Activated CD8-positive, alpha-beta T cell treated with anti-CD3 and anti-CD28 coated beads, Interleukin-2, amount 10 ng/mL, durations not matched to agents 7 days and 5 days (primary cell): ENCODE measurements at places on chromosomes 2 and 18.

- H3K4me1 ChIP-seq = no peaks in the 10 kb centered on the region
- DNase-seq = no peak
Observed at GRCh38 chr18:45254709-45255082, 360.6 kb upstream of the SLC14A2 start.

DNA sequence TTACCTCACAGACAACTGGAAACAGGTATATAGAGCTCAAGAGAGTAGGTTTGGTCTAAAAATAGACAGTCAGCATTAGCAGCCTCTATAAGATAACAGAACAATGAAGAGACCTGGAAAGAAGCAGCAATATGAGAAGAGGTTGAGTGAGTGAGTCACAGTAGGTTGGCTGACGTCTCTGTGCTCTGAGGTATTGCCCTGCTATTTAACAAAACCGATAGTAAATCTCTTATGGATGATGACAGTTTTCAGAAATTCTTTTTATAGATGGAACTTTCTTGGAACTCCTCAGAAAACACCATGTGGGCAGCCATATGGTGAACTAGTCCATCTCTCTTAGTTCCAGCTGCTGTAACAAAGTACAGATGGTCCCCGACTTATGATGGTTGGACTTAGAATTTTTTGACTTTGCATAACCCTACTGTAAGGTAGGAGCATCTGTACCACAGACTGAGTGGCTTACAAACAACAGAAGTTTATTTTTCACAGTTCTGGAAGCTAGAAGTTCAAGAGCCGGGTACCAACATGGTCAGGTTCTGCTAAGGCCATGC lies 123.5 kb downstream of the MBD2 start:
- peaks cover 16% of the 10 kb centered on the region for H3K27me3 ChIP-seq
- peaks cover 5% of the 10 kb centered on the region for H3K4me1 ChIP-seq
- no peaks in the 10 kb centered on the region for H3K36me3 ChIP-seq
- no peak overlapping the region for H3K4me3 ChIP-seq

DNA sequence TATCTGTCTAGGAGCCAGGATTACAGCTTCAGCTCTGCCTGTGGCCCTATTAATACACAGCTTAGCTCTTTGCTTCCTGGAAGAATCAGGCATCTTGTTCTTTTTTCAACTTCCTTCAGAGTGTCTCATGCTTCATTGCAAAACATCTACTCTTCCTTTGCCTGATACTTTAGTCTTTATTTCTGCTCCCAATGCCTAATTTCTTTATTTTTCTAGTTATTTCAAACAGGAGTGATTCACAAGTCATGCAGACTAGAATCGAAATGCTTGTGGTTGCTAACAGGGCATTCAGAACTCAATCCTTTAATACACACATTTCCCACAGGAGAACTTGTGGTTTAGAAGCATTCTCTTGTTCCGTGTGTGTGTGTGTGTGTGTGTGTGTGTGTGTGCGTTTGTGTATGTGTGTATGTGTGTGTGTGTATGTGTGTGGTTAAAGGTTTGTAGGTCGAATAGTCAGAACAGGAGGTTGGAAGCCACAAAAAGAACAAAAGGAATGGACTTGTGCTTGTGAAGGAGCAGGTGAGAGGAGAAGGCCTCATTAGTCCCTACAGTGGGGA lies 28.3 kb upstream of the INSIG2 start:
- DNase-seq = no peak
- H3K27me3 ChIP-seq = peaks cover 27% of the 10 kb centered on the region
- H3K27ac ChIP-seq = no peak overlapping the region
- no peaks in the 10 kb centered on the region for H3K36me3 ChIP-seq

GRCh38 chr2:231133365-231134099 lies 8.7 kb upstream of the HTR2B start:
- DNase-seq = no peak
- H3K27me3 ChIP-seq = no peaks in the 10 kb centered on the region
- no peaks in the 10 kb centered on the region for H3K4me1 ChIP-seq
- no peak overlapping the region for H3K27ac ChIP-seq
- H3K4me3 ChIP-seq = no peak overlapping the region

GRCh38 chr2:123532994-123533393 lies 492.1 kb upstream of the CNTNAP5 start:
- no peaks in the 10 kb centered on the region for H3K36me3 ChIP-seq
- no peaks in the 10 kb centered on the region for H3K27me3 ChIP-seq
- H3K4me3 ChIP-seq = no peak overlapping the region
- H3K4me1 ChIP-seq = no peaks in the 10 kb centered on the region

GRCh38 chr2:231720987-231721966 lies 13.0 kb downstream of the PTMA start:
- no peak overlapping the region for H3K4me3 ChIP-seq
- H3K27me3 ChIP-seq = peaks cover 1% of the 10 kb centered on the region
- H3K36me3 ChIP-seq = no peaks in the 10 kb centered on the region

DNA sequence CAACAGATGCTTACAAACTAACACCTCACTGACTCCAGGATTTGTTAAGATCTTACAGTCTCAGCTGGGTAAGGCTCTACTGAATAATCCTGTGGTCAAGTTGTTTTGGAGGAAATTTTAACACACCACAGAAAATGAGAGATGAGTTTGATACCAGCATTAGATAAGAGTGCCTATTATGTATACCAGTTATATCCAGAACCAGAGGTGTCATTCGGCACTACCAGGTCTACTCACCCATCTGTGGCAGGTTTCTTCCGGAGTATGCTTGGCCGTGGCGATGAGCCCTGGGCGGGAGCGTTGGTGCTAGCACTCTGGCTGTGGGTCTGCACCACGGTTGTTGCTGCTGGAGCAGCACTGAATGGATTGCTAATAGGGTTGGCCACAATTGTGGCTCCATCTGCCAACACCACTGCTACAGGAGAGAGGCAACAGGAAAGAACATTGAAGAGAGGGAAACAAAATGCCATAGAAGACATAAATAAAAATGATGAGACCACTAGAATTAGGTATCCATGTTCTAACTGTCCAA lies 41.2 kb downstream of the SAP130 start:
- H3K36me3 ChIP-seq = peaks cover 62% of the 10 kb centered on the region
- no peaks in the 10 kb centered on the region for H3K27me3 ChIP-seq
- H3K27ac ChIP-seq = no peak overlapping the region
- H3K4me1 ChIP-seq = peaks cover 5% of the 10 kb centered on the region
- DNase-seq = no peak

- H3K4me1 ChIP-seq = peaks cover 47% of the 10 kb centered on the region
- peak overlapping the region; percentile 37 for H3K27ac ChIP-seq
- H3K27me3 ChIP-seq = no peaks in the 10 kb centered on the region
- H3K4me3 ChIP-seq = no peak overlapping the region
Observed at GRCh38 chr2:215966951-215967350, 46.4 kb downstream of the MREG start.

- peaks cover 6% of the 10 kb centered on the region for H3K4me1 ChIP-seq
- no peaks in the 10 kb centered on the region for H3K36me3 ChIP-seq
- H3K4me3 ChIP-seq = no peak overlapping the region
- H3K27me3 ChIP-seq = no peaks in the 10 kb centered on the region
Observed at GRCh38 chr2:152600697-152601096, 116.6 kb downstream of the PRPF40A start.

- H3K27ac ChIP-seq = peak within 1 kb of the TSS; percentile 92
- peaks cover 40% of the 10 kb centered on the region for H3K4me1 ChIP-seq
- no peaks in the 10 kb centered on the region for H3K27me3 ChIP-seq
- DNase-seq = peak; percentile 68
Observed at GRCh38 chr2:234496835-234497593, at the start of gene ARL4C. Gene ARL4C, minus strand, starts transcription at chr2:234497081. Its CDS starts 495 bp downstream, at chr2:234496586.

DNA sequence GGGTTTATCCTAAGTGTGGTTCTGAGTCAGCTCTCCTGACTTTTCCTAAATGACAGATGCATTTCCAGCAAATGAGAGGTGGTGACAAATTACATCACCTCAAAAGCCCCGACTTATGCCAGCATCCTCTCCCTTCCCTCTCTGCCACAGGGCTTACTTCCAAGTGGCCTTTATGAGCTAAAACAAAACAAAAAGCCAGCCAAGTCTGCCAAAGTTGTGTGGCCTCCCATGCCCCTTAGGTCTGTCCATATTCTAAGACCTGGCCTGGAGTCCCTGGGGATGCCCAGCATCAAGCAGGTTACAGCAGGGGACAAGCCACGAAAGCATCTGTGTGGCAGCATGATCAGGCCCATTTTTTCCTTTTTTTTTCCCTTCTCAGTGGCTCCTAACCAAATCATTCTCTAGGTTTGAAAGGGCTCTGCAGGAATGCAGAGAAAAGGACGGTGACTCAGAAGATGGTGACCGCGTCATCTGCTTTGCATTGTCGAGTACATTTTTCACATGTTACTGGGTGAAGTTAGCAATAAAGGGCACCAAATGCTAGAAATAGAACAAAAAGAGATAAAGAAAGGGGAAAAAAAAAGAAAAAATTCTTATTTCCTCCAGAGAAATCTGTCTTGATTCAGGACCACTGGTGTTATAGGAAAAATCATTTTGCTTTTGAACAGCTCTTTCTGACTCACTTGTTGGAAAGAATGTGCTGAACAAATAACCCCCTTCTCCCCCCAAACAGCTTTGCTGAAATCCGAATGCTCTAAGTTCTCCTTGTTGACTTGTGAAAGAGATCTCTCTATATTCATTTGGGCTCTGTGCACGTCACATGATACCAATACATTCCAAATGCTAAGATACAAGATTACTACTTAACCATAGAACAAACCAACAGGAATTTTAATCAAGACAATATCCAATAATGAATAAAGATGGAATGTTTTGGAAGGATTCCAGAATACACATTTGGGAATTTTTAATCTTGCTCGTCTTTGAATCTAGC lies 178.7 kb downstream of the EN1 start:
- no peak for DNase-seq
- H3K4me3 ChIP-seq = no peak overlapping the region
- H3K27me3 ChIP-seq = no peaks in the 10 kb centered on the region
- no peaks in the 10 kb centered on the region for H3K4me1 ChIP-seq
- no peaks in the 10 kb centered on the region for H3K36me3 ChIP-seq

GRCh38 chr2:133849341-133849740 lies 281.1 kb upstream of the NCKAP5 start:
- H3K36me3 ChIP-seq = no peaks in the 10 kb centered on the region
- H3K4me3 ChIP-seq = no peak overlapping the region
- no peak overlapping the region for H3K27ac ChIP-seq
- no peak for DNase-seq
- H3K27me3 ChIP-seq = peaks cover 8% of the 10 kb centered on the region

DNA sequence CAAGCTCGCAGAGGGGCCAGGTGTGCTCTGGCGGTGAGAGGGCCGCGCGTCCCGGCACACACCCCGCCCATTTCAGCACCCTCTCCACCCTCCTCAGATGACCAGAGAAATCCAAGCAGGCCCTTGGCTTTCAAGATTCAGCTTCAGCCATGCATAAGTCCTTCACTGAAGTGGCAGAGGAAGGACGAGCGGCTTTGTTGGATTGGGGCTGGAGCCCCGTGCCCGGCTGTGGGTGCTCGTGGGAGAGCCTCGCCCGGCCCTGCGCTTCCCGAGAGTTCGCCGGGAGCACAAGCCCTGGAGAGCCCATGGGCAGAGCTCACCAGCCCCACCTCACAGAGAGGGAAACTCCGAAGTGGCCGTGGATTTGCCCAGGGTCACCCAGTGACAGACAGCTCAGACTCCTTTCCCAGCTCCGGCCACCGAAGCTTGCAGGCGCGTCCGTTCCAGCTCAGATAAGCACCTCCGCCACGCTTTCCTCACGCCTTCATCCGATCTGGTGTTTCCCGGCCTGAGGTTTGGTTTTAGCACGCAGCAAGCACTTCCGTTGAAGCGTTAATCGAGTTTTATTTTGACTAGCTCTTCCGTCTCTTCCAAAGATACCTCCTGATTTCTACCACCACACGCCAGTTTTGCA lies 45.6 kb upstream of the MTCL1 start:
- no peaks in the 10 kb centered on the region for H3K4me1 ChIP-seq
- H3K36me3 ChIP-seq = no peaks in the 10 kb centered on the region
- no peak overlapping the region for H3K4me3 ChIP-seq
- H3K27me3 ChIP-seq = peaks cover 4% of the 10 kb centered on the region
- H3K27ac ChIP-seq = no peak overlapping the region
- no peak for DNase-seq

- no peak overlapping the region for H3K27ac ChIP-seq
- peaks cover 14% of the 10 kb centered on the region for H3K4me1 ChIP-seq
- H3K27me3 ChIP-seq = no peaks in the 10 kb centered on the region
- H3K36me3 ChIP-seq = peaks cover 2% of the 10 kb centered on the region
Observed at GRCh38 chr2:43464590-43464989, 131.2 kb downstream of the THADA start.

- no peak overlapping the region for H3K27ac ChIP-seq
- no peaks in the 10 kb centered on the region for H3K4me1 ChIP-seq
- DNase-seq = no peak
- H3K27me3 ChIP-seq = peaks cover 4% of the 10 kb centered on the region
Observed at GRCh38 chr18:54739476-54739875, 88.8 kb upstream of the RAB27B start.

- no peak overlapping the region for H3K27ac ChIP-seq
- H3K4me1 ChIP-seq = peaks cover 27% of the 10 kb centered on the region
- no peak overlapping the region for H3K4me3 ChIP-seq
- no peaks in the 10 kb centered on the region for H3K36me3 ChIP-seq
Observed at GRCh38 chr2:157784169-157784822, 91.8 kb downstream of the ACVR1 start.

- H3K4me3 ChIP-seq = no peak overlapping the region
- no peak overlapping the region for H3K27ac ChIP-seq
Observed at GRCh38 chr18:56171848-56172247, 466.5 kb downstream of the TXNL1 start.

DNA sequence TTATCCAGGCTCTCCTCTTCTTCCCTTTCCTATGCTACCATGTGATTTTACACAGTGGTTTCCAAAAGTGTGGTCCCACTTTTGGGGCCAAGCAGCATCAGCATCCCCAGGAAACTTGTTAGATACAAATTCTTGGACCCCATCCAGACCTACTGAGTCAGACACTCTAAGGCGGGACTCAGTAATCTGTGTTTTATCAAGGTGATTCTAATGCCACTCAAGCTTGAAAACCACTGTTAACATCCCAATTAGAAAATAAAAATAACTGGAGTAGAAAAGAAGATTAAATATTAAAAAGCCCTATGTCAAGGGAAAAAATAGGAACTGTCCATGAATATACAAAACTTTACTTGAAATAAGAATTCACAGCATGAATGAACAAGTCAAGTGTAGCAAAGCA lies 10.8 kb downstream of the DSG2 start:
- H3K27me3 ChIP-seq = no peaks in the 10 kb centered on the region
- no peaks in the 10 kb centered on the region for H3K36me3 ChIP-seq
- no peak overlapping the region for H3K27ac ChIP-seq
- DNase-seq = no peak
- no peaks in the 10 kb centered on the region for H3K4me1 ChIP-seq
- H3K4me3 ChIP-seq = no peak overlapping the region

DNA sequence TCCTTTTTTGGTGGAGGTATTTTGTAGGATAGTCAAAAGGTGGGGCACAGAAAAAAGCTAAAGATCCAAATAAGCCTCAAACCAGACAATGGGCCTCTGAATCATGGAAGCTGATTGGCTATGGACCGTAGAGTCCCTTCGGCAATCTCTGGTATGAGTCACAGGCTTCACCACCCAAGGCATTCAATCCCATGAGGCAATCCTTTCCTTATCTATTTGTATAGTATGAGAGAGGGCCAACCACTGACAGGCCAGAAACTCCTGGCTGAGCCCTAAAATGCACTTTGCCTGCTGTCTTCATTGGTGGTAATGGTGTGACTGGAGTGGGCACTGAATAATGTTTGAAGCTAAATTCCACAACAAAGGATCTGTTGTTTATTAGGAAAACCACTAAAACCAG lies 38.7 kb upstream of the MEX3C start:
- no peak for DNase-seq
- no peaks in the 10 kb centered on the region for H3K36me3 ChIP-seq
- H3K27ac ChIP-seq = no peak overlapping the region
- H3K4me3 ChIP-seq = no peak overlapping the region
